Nucleus accumbens (tissue), 56 donors: ENCODE measurements at places on chromosomes 2 and 18.

DNA sequence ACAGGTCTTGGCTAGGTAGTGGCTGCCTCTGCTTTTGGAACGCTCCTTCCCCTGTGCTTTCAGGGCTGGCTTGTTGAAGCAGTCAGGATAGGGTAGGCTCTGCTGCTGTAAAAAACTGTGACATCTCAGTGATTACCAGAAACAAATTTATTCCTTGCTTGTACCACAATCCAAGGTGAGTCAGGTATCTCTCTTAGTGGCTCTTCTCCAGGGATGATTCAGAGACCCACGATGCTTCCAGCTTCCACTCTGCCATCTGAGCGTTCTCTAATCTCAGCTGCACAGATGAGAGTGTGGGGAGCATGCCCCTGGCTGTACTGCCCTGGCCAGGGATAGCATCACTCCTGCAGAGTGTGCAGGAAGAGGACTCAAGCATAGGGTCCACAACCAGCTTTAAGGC is 174.9 kb downstream of the VAPA start:
- no peak for DNase-seq

DNA sequence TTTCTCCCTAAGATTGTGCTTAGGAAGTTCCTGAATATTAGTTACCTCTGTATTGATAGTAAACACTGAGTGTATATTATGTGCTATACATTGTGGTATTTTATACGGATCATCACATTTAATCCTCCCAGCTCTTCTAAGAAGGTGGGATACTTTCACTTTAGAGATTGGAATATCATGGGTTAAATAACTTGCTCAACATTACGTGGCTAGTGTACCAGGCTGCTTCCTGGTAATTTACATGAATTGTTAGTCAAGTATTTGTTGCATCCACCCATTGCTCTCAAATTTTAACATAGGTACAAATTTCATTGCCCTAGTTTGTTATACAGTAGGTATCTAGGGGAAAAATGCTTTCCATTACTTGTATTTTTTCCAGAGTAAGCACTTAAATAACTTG is 21.4 kb downstream of the FAM98A start:
- DNase-seq, result no peak

DNA sequence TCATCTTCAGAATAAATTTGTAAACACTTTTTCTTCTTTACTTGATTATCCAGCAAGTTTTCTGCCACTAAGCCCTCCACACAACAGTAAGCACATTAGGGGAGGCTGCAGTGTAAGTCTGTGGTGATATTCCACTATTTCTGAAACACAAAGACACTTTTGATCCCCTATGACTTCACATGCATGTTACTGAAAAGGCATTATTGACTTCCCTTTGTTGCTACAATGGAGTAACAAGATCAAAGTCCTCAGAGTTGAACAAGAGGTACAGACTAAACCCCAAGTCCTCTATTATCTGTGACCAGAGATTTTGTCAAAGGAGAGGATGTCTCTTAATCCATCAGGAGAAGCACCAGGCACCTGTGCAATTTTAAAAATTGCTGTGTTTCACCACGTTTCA is 157.9 kb downstream of the CD226 start:
- DNase-seq, result no peak

- no peak for DNase-seq
These were observed 18.7 kb upstream of the NCKAP5 start for GRCh38 chr2:133586978-133587377.

DNA sequence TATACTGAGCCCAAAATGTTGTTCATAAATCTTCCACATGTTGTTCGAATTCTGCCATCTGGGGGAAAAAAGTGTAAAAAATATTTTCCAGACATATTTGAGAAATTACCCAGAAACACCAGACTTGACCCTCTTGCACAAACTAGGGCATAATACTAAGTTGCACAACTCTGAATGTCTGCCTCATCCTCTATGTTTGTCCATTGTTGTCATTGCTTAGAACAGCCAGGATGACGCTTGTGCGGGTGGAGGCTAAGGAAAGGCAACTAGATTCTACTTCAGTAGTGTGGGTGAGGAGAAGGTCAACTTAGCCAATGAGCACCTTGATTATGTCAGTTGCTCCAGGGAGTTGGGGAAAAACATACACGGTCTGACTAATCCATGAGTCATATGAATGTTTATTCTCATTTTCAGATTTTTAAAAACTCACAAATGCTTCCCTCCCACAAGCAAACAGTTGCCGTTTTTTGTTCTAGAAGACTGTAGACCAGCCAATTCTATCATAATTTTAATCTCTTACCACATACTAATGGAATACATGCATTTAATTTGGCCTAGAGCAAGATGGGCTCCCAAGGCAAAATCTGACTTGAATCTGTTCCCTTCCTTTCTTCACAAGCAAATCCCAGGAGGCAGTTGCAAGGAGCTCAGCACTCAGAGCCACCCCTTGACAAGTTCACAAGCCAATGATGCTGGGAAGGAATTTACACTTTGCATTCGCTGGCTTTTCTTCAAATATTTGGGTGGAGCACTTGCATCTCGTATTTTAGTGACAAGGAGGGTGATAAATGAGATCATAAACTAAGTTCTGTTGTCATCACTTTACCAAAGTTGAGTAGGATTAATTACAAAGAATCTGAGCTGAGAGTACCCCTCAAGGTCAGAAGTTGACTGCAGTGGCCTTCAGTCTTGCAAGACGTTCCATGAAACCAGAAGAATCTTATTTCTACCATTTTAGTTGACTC is 163.2 kb upstream of the TWIST2 start:
- no peak for DNase-seq

DNA sequence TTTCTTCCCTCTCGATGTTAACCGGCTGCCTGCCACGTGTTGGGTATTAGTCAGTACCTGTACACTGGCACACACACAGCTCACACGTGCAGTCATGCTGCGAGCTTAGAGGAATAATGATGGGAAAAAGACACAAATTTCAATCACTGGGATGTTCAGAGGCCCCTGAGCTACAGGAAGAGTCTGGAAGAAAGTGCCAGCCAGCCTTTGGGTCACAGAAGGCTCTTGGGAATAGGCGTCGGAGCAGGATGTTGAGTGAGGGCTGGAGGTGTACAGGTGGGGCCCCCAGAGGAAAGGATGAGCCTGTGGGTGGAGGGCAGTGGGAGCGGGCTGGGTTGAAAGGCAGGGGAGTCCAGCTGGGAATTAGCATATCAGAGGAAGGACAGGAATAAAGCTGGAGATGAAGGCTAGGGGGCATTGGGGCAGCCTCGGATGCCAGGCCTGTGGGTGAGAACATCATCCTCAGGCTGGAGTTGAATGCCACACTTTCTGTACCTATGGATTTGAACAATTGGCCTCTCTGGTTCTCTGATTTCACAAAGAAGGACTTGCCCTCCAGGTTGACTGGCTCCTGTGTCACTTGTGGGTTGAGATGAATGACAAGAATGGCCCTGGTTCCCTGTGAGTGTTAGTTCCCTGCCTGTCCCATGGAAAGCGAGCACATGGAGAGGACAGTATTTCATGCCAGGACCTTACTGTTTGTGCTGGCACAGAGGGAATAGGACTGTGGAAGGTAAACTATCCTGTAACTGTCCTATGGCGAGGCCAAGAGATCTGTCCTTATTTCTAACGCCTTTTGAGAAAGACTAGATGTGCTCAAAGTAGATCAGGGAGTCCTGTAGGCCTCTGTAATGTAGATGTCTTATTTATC is 40.6 kb downstream of the GREB1 start:
- no peak for DNase-seq

DNA sequence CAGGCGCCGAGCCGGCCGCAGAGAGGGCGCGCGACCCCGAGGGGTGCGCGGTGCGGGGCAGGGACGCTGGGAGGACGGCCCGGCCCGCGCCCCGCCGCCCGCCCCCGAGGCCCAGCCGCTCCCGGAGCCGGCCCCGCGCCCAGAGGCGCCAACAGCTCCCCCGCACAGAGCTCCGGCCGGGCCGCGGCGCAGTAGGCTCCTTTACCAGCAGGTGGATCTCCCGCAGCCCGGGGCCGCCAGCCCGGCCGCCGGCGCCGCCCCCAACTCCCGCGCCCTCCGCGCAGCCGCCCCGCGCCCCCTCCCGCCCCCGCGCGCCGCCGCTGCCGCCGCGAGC is 258 bp downstream of the MGAT4A start:
- DNase-seq, result peak; percentile 72

DNA sequence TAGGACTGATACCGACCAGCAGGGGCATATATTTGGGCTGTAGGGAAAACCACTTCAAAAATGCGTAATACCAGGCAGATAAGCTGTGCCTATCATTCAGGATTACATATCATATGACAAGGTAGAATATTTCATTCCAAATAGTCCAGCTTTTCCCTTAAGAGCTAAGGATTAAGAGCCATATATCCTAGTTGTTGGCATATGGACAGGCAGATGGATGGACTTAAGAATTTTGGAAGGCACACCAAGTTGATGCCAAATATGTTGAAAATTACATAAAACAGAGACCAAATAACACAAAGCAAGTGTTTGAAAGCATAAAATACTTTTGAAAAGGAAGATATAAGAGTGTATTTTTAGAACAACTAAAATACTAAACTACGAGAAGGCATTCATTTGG is 52.1 kb downstream of the LRRTM4 start:
- no peak for DNase-seq

DNA sequence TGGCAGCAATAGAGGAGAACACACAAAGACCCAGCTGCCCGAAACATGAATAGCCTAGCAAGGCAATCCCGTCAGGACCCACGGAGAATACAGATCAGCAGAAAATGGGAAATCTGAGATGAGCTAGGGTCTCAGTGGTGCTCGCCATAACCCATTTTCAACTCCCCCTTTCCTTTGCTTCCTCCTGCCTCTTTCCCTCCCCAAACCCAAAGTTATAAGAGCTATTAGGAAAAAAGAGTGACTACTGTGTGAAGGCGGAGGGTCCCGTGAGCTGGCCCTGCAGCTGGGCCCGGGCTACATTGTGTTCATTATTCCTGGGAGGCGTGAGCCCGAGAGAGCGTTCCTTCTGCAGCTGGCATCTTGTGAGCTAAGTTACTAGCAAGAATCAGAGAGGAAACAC is 118.4 kb downstream of the PID1 start:
- no peak for DNase-seq

DNA sequence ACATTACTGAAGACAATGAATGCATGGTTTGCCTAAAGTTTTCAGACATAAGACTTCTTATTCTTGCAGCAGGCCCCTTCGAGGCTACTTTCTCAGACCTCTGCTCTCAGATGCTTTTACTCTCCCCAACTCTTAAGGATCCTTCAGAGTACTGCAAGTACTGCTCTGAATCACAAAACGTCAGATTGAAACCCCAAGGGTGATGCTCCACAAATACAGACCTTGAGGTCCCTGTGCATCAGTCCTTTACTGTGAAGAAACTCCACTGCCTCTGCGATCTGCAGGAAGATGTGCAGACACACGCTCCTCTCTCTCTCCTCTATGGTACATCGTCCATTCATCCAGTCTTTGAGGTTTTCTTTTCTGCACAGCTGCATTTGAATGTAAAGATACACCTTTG is 52.8 kb downstream of the EIF2AK3 start:
- no peak for DNase-seq

DNA sequence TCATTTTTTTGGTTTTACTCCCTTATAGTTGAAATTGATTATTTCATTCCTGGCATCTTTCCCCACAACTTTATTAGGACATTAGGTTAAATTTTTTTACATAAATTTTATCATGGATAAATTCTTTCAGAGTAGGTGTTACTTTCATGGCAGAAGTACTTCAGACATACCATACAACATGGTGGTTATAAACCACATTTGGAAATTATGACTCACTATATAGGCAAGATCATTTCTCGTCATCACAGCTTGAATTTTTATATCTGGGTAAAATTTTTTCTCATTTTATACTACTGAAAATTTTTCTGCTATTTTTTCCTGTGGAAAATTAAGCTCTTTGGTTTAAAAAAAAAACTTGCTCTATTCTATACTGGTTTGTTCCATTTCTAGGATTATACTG is 111.9 kb upstream of the COL5A2 start:
- no peak for DNase-seq

DNA sequence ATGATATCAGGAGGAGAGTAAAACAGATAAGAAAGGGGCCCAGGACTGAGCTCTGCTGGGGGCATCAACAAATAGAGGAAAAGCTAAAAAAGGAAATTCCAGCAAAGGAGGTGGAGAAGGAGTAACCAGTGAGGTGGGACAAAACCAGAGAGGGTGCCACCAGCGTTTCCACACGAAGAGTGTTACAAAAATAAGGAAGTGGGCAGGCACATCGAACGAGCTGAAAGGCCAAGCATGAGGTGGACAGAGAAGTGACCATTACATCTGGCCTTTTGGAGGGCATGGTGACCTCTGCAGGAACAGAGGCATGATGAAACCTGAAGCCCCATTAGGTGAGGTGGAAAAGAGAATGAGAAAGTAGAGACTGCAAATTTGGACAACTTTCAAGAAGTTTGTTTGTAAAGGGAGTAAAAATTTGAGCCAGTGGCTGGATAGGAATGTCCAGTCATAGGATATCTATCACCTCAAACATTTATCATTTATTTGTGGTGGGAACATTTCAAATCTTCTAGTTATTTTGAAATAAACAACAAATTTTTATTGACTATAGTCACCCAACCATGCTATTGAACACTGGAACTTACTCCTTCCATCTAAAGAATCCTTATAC is 18.4 kb upstream of the VIT start:
- DNase-seq, result no peak

DNA sequence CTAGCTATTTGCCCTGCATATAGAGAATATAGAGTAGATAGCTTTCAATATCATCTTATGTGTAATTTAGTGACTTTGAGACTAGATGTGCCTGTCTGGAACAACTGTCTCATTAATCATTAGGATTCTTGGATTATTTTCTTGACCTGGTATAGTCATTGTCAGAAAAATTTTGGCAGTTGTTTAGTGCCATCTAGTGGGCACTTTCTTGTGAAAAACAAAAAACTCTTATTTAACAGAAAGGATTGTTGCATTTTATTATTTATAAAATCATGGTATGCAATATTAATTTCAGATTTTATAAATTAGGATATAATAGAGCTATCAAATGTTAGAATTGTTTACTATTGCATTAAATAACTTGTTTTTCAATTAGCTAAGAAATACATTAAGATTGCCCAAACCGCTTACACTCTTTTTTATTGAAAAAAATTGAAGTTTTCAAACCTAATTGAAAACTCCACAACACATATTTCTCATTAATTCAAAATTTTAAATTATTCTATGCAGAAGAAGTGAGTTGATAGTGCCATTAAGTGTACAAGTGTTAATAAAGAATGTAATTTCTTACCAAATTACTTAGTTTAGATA is 80.3 kb downstream of the DYNAP start:
- no peak for DNase-seq

DNA sequence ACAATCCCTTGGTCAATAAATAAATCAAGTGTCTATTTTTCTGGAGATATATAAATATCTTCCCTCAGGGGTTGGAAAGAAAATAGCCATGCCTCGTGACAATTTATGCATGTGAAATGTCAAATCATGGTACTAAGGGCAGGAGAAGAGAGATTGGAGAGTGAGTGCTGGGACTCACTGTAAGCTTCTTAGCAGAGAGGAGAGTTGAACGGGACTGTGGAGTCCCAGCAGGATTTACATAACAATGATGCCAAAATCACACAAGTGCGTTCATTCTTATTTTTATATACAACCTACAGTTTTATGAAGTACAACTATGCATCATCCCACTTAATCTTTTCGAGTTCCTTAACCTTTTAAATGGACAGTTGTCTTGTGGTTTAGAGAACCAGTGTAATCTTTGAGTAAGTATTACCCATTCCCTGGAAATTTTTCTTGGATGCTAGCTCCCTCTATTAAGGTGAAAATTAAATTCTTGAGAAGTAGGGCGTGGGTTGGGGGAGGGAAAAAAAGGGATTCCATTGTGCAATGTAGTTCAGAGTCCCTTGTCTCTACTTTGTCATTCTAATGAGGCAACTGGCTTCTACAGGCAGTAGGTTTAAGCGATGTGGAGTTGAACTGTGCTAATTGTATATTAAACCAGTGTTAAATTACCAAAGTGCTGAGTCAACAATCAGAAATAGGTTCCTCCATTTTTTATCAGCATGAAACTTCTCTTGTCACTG is 143.6 kb upstream of the EPHA4 start:
- DNase-seq, result no peak
